Neural crest cell (in vitro differentiated cells): ENCODE measurements at places on chromosomes 1 and 21.
A peak's percentile ranks its signal among the peaks of the same experiment; 100 is the strongest.

GRCh38 chr1:78073441-78073840 lies 27.7 kb downstream of the GIPC2 start:
- H3K4me3 ChIP-seq = no peak overlapping the region
- DNase-seq = no peak
- H3K27ac ChIP-seq = no peak overlapping the region
- peaks cover 2% of the 10 kb centered on the region for H3K4me1 ChIP-seq

- H3K4me1 ChIP-seq = peaks cover 42% of the 10 kb centered on the region
- DNase-seq = no peak
- no peak overlapping the region for H3K27ac ChIP-seq
- no peak overlapping the region for H3K4me3 ChIP-seq
Observed at GRCh38 chr1:2253036-2253796, 25.1 kb downstream of the SKI start.

DNA sequence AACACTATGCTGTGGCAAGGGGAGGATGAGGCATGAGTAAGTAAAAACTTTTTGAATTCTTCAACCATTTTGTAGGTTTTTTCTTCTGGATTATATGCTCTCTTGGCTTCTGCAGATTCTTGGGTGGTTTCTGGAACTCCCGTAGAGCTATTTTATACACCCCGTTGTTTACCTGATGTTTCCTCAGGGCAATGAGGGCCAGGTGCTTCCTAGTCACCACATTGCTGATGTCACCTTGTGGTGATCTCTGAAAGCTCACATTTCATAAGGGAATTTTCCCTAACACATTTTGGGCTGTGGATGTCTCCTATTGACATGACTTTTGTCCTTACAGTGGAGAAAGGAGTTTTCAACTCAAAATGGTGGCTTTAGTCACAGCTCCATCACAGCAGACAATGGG lies 356.6 kb downstream of the PLA2G4A start:
- H3K27ac ChIP-seq = no peak overlapping the region
- no peak overlapping the region for H3K4me3 ChIP-seq

DNA sequence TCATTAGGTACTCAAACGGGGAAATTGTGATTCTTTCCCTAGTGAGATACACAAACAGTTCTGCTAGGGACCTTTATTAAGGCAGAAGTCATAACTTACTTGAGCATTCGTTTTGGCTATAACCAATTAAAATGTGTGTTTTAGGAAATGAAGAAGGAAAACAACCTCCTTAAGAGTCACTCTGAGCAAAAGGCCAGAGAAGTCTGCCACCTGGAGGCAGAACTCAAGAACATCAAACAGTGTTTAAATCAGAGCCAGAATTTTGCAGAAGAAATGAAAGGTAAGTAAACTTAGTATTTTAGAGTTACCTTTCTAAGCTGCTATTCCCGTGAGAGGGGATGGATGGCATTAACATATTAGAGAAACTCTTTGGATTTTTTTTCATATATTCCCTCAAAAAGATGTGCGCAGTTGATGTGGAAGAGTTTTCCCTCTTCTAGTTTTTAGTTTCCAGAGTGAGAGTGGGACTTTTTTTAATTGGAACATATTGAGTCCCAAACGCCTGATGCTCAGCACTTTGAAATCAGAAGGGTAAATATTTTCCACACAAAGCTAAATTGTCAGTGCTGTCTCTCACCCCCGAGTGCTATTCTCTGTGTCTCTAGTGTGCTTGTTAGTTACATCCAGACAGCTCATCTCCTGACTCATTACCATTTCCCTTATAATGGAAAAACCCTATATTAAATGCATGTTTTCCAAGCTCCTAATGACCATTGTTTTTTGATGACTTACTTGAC lies 34.9 kb downstream of the CENPF start:
- no peaks in the 10 kb centered on the region for H3K27me3 ChIP-seq
- H3K4me3 ChIP-seq = no peak overlapping the region
- DNase-seq = peak; percentile 11
- no peaks in the 10 kb centered on the region for H3K4me1 ChIP-seq
- H3K27ac ChIP-seq = no peak overlapping the region

GRCh38 chr1:221573756-221574155 lies 168.1 kb downstream of the DUSP10 start:
- no peaks in the 10 kb centered on the region for H3K4me1 ChIP-seq
- H3K36me3 ChIP-seq = no peaks in the 10 kb centered on the region
- DNase-seq = no peak
- no peak overlapping the region for H3K27ac ChIP-seq
- no peak overlapping the region for H3K4me3 ChIP-seq
- no peaks in the 10 kb centered on the region for H3K27me3 ChIP-seq

DNA sequence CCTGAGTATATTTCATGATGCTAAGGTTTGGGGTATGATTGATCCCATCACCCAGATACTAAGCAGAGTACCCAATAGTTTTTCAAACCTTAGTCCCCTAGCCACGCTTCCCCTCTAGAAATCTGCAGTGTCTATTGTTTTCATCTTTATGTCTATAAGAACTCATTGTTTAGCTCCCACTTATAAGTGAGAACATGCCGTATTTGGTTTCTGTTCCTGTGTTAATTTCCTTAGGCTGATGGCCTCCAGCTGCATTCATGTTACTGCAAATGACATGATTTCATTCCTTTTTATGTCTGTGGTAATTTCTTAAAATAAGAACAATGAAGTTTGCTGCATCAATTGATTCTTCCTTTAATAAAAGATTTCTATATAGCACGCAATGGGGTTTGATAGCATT lies 301.3 kb downstream of the PLPP3 start:
- H3K27ac ChIP-seq = no peak overlapping the region
- H3K4me3 ChIP-seq = no peak overlapping the region
- DNase-seq = no peak
- H3K36me3 ChIP-seq = no peaks in the 10 kb centered on the region
- H3K4me1 ChIP-seq = no peaks in the 10 kb centered on the region
- H3K27me3 ChIP-seq = no peaks in the 10 kb centered on the region
